Osteoblast (primary cell): ENCODE measurements at places on chromosomes 12 and 14. TPM values are rescaled to one million over a fixed set of nuclear protein-coding genes. Genes with fewer than 3 reads are reported as not detected.

DNA sequence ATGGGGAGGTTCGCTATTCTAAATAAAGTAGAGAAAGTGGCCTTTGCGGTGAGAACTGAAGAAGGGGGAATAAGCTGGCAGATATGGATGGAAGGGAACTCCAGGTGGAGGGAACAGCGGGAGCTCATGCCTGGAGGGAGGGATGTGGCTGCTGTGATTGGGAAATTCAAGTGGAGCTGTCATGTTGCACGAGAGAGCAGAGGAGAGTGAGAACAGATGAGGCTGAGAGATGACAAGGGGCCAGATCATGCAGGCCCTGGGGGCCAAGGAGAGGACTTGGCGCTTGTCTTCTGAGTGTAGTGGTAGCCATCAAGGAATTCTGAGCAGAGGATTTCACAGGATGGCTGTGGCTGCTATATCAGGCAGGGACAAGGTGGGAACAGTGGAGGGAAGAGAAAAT lies 35.0 kb downstream of the TGFB3 start:
- no peak for DNase-seq

- DNase-seq = no peak
These were observed 42.1 kb upstream of the TUNAR start for GRCh38 chr14:95834496-95834895.

DNA sequence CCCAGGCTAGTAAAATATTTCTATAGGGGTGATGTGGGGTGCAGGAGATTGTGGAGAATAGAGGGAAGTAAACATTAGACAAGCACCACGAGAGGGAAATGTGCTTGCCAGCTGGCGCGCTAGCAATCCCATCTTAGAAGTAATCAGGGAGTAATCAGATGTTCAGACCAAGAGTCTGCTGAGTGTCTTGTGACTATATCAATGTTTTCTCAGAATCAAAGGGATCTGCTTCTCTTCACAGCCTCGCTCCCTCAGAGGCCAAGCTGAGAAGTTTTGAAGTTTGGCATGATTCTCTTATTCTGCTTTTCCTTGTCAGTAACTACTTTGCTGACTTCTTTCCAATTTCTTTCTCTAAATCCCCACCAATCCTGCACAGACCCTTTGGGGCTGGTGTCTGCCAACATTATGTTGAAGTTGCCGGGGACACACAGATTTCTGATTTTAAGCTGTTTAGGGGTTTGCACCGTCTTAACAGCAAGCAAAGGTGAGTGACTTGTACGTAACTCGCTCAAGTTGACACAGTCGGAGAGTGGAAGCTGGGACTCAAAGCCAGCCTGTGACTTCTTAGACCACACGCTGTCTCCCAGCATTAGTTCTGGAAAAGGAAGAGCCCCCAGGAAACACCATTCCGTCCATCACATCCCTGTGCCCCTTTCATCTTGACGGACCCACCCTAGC lies 22.0 kb upstream of the TSPAN9 start:
- DNase-seq = peak; percentile 43

- no peak for DNase-seq
These were observed 1.2 kb downstream of the GALNT4 start for GRCh38 chr12:89523393-89523792.

DNA sequence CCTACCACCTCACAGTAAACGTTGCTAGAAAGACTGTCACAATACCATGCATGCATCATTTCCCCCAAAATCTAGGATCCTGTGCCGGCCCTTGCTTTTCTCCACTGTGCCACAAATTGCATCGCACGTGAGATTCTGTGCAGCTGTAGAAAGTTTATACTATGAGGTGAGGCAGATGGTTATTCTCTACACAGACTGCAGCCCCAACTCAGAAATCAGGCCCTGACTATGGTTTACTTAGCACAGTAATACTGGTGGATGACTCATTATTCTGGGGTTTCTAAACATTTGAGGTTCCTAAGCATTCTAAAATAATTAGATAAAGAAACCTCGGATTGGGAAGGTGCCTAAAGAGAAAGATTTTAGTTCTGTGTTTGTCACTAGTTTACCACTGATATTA lies 163.8 kb upstream of the CCDC198 start:
- peak; percentile 3 for DNase-seq

GRCh38 chr12:38919191-38919590 lies 13.8 kb upstream of the CPNE8 start:
- peak; percentile 77 for DNase-seq

The PKP2 gene
- under 0.01 and 0.29 TPM in 2 replicates for total RNA-seq

- peak; percentile 37 for DNase-seq
These were observed 14.4 kb downstream of the ADCY6 start for GRCh38 chr12:48774516-48774915.
